Lower lobe of right lung (tissue), 2 donors: ENCODE measurements at places on chromosomes 5 and 9.

DNA sequence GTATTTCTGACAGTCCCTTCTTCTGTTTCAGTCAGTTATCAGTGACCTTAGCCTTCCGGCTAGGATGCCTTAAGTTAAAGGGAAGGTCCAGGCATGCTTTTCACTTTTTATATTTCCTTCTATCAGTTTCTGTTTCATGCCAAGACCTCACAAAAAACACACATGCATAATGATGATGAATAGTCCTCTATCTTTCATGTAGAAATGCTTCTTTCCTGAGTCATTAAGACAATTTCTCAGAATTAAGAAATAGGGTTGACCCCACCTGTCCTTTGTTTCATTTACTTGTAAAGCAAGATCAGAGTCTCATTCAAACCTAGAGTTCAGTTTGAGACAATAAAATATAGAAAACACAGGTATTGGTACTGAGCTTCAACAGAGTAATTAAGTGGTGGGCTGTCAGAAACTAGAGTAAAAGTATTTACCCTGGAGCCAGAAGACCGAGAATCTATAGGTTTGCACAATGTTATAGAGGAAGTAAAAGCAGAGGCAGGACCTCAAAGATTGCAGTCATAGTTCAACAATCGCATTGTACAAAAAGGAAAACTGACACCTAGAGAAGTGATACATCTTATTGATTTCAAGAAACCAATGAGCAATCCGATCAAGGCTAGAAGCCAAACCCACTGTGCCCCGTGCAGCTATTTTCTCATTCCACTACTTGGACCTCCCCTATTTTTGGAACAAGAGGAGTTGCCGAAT is 118.7 kb upstream of the PUM3 start:
- no peak for DNase-seq

DNA sequence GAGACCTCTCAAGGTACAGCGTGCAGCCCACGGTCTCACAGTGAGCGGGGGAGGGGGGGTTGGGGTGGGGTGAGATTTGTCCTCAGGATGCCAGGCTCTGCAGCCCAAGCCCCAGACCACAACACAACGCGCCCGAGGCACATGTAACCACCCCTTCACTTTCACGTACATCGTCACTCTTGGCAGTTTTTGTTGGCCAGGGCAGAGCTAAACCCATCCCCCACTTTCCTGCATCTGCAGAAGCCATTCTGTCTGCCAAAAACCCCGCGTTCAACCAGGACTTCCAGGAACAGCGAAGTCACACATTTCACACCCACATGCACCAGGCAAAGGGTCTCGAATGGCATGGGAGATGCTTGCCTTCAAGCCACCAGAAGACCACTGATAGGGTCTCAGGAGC is 9.4 kb upstream of the SMIM23 start:
- DNase-seq: no peak

GRCh38 chr9:121748727-121749423 is 97.4 kb downstream of the DAB2IP start:
- DNase-seq: no peak

- DNase-seq: no peak
Observed at GRCh38 chr5:123163225-123163876, 74.3 kb downstream of the PRDM6 start.

DNA sequence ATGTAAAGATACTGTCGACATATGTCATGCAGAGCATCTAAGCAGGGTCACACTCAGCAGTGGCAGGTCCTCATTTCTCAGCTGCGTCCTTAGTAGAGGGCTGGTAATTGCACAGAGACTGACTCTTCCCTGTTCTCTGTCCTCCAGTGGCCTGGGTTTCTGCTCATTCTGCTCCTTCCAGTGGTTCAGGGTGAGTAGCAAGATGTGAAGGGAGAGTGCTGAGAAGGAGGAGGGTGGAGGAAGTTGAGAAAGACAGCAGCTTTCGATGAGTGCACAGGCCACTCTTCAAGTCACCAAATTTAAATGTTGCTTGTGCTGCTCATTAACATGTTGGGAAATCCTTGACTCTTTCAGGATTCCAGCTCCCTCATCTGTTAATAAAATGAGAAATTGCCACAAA is 203.9 kb downstream of the FBXL7 start:
- DNase-seq: no peak

DNA sequence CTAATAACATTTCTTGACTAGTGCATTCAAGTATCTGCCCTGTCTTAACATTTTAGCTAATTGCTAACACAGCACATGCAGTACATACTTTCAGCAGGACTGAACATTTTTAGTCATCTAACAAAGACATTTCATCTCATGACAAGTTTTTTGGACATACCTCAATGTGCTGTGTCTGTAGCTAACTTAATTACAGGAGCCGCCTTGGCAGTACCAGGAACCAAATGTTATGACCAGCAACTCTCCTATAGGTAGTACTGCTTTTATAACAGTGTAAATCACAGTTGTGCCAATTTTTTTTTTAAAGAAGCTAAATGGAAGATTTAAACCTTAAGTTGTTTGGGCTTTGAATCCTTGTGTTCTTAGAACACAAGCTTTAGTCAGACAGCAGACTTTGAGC is 99.4 kb upstream of the SAP30L start:
- no peak for DNase-seq

- DNase-seq: no peak
Observed at GRCh38 chr9:68780720-68781119, 75.7 kb downstream of the PIP5K1B start.
